MCF 10A (cell line): ENCODE measurements at places on chromosomes 1 and 21.

GRCh38 chr1:26163684-26164035 is 4.8 kb downstream of the FAM110D start:
- DNase-seq = no peak

- no peak for DNase-seq
These were observed 101.6 kb downstream of the C4BPA start for GRCh38 chr1:207205614-207206061.

GRCh38 chr1:156262461-156263287 is 14.8 kb upstream of the PAQR6 start:
- DNase-seq = peak; percentile 90

- no peak for DNase-seq
These were observed 51.0 kb downstream of the MT1HL1 start for GRCh38 chr1:236953151-236953700.

- DNase-seq = no peak
These were observed 86.6 kb downstream of the ZBTB18 start for GRCh38 chr1:244137725-244138124.

GRCh38 chr1:168304865-168305264 is 24.2 kb downstream of the TBX19 start:
- DNase-seq = no peak

DNA sequence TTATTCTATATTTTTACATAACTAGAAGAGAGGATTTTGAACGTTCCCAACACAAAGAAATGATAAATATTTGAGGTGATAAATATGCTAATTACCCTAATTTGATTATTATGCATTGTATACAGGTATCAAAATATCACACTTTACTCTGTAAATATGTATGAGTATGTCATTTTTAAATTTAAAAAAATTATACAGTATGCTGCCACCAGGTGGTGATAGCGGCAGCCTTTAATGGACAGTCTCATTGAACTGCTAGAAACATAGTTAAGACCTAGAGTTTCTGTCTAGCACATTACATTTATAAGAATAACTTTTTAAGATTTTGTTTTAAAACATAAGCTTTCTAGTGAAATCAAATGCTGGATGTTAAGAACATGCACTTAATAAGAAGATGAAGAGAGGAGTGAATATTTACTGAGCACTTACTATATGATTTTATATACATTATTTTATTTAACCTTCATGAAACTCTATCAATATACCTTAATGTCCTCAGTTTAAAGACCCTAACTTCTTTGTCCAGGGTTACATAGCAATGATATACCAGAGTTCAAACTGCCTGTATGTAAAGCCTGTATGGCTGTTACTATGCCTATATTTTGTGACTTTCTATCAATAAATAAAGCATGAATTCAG is 207.1 kb downstream of the NUF2 start:
- DNase-seq = peak; percentile 62

DNA sequence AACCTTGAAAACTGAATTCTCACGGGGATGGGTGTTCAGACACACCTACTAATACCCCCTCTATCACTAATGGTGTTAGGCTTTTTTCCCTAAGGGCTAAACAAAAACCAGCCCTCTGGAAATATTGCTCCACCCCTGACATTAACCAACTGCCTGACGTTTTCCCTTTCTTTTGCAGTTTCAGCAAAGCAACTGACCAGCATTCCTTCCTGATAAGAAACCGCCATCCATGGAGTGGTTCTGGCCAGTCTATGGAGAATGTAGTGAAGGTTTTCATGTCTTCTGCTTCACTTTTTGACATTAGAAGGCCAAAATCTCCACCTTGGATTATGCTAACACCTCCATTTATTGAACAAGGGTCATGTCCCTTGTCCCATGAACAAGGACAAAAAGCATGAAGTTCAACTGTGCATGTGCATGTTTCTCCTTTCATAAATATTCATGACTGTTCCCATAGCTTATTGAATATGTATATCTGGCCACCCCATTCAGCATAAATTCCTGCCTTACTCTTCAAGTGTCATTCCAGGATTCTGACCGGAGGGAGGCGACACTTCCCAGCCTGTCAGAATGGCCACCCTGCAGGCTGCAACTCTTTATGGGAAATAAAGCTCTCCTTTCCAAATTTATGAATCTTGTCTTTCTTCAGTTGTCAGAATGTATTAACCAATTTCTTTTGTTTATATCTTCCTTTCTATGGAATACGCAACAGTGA is 314.3 kb downstream of the HHIPL2 start:
- no peak for DNase-seq

GRCh38 chr21:29825936-29826335 is 113.9 kb downstream of the GRIK1 start:
- no peak for DNase-seq

GRCh38 chr1:228747301-228747935 is 12.1 kb downstream of the RHOU start:
- DNase-seq = no peak

DNA sequence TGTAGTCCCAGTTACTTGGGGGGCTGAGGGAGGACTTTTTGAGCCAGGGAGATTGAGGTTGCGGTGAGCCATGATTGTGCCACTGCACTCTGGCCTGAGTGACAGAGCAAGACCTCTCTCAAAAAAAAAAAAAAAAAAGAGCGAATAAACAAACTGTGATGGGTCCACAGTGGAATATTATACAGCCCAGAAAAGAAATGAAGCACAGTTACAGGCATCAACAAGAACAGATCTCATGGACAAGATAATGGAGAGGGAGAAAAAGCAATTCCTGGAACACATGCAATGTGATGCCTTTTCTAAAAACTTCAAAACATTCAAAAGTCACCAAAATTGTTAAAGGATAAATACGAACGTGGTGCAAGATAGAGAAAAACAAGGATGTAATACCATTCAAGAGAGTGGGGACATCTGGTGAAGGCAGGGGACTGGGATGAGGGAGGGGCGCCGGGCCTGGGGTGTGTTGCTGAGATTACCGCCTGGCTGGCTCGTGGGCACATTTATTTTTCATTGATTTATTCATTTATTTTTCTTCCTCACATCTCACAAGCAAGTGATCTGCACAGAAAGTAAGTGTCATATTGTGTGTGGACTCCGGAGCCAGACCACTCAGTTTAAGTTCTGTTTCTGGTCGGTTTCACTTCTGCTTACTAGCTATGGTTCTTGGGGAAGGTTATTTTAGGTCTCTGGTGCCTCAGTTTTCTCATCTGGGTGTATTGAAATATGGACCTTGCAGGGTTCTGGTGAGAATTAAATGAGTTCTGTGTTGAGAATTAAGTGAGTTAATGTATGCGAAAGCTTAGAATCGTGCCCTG is 30.1 kb downstream of the ABCG1 start:
- DNase-seq = no peak

GRCh38 chr1:116325922-116326321 is 47.1 kb upstream of the ATP1A1 start:
- no peak for DNase-seq
